NK-92 treated with Interleukin-12 subunit alpha and Interleukin-12 subunit beta, amount 100 ng/mL, for 24 hours (cell line): ENCODE measurements at places on chromosomes 3 and 15.

DNA sequence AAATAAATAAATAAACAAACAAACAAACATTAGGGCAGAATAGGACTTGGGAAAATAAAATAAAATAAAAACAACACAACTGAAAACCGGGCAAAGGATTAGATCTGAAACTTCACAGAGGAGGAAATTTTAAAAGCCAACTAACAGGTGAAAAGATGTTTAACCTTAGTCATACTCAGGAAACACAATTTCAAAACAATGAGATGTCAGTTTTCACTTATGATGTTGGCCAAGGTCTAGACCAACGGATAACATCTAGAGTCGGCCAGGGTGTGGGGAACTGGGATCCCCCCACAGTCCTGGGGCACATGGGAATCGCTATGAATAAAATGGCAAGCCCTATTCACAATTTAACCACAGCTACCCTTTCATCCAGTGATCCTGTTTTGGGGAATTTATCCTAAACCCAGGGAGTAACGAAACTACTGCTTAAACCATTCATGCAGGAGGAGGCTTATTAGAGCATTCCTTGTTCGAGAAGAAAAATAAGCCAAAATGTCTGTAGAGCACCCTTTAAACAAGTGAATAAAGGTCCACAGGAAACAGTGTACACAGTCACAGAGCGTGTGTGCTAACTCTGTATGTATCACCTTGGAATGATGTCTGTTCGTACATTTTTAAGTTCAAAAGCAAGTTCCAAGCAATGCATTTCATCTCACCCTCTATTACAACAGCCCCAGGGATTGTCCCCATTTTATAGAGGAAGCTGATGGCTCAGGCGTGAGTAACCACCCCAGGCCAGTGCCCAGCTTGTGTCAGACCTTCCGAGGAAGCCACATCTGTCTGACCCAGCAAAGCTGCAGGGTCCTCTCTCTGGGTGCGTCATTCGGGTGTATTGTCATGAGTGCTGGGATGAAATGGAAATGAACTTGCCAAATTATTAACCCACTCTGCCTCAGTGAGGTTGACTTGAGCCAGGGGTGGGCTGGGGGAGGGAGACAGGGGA is 6.3 kb upstream of the ANPEP start:
- peak; percentile 26 for DNase-seq

GRCh38 chr3:136567599-136568188 is 184.5 kb downstream of the STAG1 start:
- DNase-seq: no peak

DNA sequence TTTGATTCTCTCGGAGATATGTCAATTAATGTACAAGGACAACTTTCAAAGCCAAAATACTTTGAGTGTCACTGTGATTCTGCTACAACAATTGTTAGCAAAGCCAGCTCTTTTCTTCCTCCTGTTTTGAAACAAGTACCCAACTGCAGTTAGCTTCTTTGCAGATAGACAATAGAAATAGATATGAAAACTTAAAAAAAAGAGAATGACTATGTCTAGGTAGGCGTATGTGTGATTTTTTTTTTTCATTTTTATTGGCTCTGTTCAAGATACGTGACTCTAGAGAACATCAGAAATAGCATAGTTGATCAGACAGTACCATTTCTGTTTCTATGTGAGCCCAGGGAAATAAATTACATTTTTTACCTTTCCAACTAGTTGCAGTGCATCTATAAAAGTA is 142.9 kb upstream of the CNTN4 start:
- no peak for DNase-seq

DNA sequence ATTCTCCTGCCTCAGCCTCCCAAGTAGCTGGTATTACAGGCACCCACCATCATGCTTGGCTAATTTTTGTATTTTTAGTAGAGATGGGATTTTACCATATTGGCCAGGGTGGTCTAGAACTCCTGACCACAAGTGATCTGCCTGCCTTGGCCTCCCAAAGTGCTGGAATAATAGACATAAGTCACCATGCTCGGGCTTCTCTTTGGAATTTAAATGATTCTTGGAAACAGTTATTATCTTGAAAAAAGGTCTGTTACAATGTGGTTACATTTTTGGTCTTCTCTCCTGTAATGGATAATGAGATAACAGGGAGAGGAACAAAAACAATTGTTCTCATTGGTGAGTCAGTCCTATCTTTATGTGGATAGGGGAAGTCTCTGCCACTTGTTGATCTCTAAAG is 59.8 kb upstream of the AADACL2 start:
- no peak for DNase-seq

DNA sequence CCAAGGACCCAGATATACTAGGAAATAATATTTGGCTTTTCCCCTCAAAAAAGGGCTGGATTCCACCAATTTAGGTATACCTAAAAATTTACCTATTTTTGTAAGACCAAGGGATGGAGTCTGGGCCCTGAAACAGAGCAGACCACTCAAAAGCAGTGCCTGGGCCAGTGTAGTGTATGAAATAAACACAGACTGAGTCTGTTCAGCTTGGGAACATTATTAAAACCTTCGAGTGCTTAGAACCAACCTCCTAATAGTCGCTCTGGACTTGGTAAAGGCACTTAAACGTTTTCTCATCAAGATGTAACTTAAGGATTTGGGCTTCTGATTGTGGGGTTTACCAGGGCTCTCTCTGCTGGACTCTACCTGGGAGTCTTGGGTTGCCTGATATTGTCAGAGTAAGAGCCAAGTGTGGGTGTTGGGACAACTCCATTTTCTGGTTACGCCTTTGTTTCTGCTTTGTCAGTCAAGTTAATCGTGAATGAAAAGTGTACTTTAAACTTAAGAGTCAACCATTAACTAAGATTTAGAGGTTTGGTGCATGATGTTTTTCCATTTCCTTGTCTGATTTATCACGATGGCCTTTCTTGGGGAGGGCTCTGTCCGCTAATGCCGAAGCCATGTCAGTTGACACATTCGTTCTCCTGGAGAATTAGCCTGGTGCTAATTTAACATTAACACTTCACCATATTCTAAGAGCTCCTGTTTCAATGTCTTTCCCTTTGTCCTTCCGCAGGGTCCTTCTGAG is 221.0 kb upstream of the TPM1 start:
- no peak for DNase-seq

DNA sequence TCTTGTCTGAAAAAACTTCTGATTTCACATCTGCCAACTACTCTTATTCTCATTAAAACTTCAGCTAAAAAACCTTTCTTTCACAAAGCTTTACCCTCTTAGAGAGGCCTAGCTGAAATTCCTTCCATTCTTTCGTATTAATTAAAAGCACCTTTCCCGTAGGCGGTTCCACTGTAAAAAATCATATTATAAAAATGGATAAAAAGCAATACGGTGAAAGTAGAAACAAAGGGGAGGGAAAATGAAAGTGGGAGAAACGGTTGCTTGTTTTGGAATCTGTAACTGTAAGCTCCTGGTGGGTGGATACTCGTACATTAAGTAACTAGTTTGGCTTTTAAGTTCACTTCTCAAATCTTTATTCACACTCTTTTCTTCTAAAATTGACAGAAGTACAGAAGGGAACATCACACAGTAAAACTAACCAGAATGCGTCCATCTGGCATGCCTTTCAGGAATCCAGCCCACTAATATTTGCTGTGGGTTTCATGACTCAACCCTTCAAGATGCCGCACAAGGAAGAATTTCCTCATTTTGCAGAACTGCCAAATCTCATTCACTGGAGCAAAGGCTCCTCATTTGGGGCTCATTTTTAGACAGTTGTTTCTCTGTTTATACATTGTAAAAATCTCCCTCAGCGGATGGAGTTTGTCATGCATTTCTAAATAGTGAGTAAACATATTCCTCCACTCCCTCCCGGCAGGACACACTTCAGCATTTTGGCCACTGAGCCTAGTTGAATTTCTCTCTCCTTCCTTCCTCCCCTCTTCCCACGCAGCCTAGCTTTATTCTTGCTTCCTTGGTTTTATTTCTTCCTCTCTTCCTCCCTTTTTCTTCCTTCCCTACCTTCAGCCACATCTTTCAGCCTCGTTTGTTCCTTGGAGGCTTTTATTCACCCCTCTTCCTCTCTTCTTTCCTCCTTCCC is 419.5 kb upstream of the NAALADL2 start:
- DNase-seq: no peak

GRCh38 chr3:86790884-86791549 is 199.9 kb downstream of the VGLL3 start:
- DNase-seq: no peak

- no peak for DNase-seq
These were observed 81.8 kb downstream of the ALCAM start for GRCh38 chr3:105448338-105448982.

DNA sequence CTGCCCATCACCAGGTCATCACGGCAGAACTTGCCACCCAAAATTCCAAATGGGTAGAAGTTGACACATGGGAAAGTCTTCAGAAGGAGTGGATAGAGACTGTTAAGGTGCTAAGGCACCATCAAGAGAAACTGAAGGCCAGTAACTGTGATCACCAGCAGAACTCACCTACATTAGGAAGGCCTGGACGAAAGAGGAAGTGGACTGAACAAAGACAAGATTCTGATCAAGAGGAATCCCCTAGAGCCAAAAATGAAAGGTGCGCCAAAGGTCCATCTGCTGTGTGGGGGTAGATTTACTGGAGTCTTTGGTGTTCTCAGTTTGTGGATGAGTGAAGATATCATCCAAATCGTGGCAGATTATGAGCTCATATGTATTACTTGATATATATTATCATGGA is 46.3 kb upstream of the P3H2 start:
- no peak for DNase-seq

- DNase-seq: no peak
These were observed 39.5 kb downstream of the MFSD1 start for GRCh38 chr3:158841387-158841786.

GRCh38 chr3:84991422-84991900 is 32.7 kb downstream of the CADM2 start:
- DNase-seq: no peak

DNA sequence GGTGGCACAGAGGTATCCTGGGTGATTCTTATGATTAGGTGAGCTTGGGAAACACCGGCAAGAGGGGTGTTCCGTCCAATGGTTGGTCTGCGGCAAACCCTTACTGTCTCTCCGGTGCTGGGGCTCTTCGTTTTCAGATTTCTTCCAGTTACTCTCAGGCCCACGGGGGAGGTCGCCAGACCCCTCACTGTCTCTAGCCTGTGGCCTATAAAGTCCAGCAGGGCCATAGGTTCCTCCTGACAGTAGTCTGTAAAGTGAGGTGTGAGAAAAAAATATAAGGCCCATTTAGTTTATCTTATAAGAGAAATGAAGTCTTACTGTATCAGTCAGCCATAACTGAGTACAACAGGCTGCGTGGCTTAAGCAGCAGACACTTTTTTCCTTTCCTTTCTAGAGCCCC is 1.4 kb downstream of the ESYT3 start:
- no peak for DNase-seq

DNA sequence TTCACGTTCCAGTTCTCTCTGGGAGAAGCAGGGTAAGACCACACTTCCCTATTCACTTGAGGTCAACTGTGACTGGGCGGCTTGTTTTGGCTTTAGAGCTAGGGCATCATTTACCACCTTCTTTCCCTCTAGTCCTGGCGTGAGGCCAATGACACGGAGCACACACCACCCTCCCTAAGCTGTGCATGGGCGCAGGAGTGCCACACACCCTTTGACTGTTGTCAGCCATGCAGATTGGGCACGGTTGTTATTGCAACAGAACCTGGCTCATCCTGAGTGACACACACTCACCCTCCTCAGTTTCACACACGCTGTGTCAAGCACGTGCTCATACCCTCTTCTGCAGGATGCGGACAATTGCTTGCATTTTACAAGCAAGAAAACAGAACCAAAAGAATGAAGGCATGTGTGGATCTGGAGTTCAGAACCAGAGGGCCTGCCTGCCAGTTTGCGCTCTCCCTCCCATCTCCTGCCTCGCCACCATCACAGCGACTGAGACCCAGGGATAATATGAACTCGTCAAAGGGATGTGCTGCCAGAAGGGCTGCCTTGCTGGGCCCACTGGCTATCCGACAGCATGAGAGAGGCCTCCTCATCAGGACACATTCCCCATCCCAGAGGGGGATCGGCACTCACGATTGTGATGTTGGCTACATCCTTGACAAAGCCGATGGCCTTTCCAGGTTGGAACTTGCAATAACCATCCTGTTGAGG is 17.6 kb downstream of the CTSH start:
- no peak for DNase-seq

DNA sequence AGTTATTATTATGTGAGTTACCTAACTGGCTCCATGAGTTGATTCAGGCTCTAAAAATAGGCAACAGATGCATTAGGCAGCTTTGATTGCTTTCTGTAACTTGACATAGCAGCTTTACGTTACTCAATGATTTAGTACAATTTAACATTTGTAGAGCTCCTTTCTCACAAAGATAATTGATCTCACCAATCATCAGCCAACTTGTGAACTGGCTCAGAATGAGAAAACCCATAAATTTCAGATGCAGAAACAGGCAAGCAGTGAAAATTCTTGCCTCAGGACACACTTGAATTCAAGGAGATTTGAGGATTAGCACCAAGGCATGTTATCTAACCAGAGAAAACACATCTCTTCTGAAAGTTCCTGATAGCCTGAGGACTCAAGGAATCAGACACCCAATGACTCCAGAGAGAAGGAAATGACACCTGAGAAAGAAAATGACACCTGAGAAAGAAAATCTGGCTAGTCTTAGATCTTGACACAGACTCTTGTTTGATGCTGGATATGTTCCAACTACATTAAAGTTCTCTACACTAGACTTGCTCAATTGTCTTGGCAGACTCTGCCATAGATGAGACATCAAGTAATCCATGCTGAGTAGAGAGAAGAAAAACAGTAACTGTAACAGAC is 315.1 kb upstream of the CBLB start:
- no peak for DNase-seq

DNA sequence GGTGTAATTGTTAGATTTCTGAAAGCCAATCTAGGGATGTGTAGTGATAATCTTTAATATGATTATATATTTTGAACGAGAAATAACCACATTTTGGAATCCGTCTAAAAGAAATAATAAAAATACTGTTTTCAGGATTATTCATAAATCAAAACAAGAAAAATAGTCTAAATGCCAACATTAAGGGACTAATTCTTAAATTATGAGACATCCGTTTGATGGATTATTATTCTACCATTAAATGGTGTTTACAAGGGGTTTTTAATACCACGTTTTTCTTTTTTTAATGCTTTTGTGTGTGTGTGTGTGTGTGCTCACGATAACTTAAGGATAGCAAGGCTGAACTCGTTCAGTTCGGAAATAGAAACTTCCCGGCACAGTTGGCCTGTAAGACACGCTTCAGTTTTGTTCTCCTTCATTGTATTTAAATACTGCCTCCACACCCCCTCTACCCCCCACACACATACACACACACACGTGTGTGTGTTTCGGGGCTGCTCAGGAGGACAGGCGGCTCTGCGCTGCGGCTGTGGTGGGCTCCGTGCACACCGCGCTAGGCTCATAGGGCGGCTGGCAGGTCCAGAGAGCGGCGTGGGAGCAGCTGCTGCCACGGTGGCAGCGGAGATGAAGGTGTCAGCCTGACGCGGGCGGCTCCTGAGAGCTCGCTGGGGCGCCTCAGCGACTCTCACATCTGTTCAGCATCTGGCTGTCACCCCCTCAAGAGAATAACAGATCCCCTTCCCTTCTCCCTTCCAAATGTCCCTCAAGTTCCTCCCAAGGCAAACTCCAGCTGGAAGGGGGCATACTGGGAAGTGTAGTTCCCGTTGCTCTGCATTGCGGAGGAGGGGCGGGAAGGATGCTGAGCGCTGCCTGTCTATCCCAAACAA is 23.0 kb upstream of the ANP32A start:
- no peak for DNase-seq

- no peak for DNase-seq
These were observed 77.0 kb upstream of the STAC start for GRCh38 chr3:36303286-36303685.

- no peak for DNase-seq
These were observed 1.5 kb downstream of the CHSY1 start for GRCh38 chr15:101250341-101250831.

GRCh38 chr3:171752329-171752728 is 58.0 kb downstream of the PLD1 start:
- no peak for DNase-seq

- DNase-seq: no peak
These were observed 54.9 kb downstream of the CCNL1 start for GRCh38 chr3:157104928-157105652.
